Cortex of kidney (tissue), 1 donor: ENCODE measurements at places on chromosomes 7 and 10.

DNA sequence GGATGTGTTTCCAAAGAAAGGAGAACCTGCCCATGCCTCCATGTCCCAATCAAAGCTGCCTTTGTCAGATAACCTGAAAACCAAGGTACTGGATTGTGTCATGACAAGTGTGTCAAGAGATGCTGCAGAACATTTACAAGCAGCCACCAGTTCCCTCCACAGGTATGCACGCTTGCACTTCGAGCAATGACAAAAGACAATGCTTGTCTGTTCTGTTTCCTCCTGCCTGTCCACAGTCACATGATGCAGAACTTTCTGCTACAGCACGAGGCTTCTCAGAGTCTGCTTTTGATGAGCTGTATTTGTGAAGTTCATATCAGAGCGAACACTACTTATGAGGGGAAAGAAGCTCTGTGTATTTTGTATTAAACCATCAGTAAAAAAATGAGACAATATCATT, 209.9 kb downstream of the GFRA1 start:
- DNase-seq = no peak

GRCh38 chr7:38525857-38526256, 105.3 kb downstream of the AMPH start:
- no peak for DNase-seq

GRCh38 chr7:35792472-35792871, 8.4 kb upstream of the SEPTIN7 start:
- no peak for DNase-seq

- no peak for DNase-seq
Measured at GRCh38 chr10:65565246-65565645, 1360.6 kb upstream of the LRRTM3 start.

- DNase-seq = no peak
Measured at GRCh38 chr10:124680675-124681074, 63.5 kb downstream of the FAM53B start.

DNA sequence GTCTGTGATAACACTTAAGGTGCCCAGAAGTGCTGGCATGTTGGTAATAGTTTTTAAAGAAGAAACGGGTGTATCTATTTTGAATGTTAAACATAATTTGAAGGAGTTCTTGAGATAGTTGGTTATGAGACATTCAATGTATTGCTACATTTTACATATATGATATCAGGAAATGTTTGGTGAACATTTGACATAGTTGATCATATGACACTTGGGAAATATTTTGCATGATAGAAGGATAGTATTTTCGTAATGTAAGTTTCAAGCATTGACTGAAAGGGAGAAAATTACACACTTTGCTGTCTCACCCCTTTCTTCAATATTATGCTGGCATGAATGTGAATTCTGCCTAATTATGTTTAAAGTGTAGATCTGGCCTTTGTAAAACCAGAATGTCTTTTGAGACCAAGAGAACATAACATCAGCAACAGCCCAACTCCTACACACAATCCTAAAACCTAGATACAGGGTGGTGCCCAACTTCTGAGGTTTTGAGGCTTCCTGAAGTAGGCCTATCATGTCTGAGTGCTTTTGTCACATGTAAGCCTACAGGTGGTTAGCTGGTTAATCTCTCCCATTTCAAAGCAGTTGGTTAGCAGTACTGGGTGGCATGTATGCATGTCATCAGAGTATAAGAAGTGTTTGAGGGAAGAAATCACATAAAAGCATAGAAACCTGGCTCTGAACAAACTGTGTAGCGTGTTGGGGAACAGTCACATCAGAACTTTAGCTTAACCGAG, 2.1 kb downstream of the ADD3 start:
- no peak for DNase-seq
